Spleen (tissue), 13 donors: ENCODE measurements at places on chromosomes 3 and 15. TPM values are rescaled to one million over a fixed set of nuclear protein-coding genes. Genes with fewer than 3 reads are reported as not detected.

GRCh38 chr3:167843481-167843880, 108.0 kb downstream of the SERPINI1 start:
- no peak for DNase-seq

- DNase-seq = no peak
Observed at GRCh38 chr3:46755646-46756045, 38.0 kb upstream of the PRSS50 start.

GRCh38 chr15:85475317-85475701, 94.9 kb downstream of the AKAP13 start:
- DNase-seq = no peak

DNA sequence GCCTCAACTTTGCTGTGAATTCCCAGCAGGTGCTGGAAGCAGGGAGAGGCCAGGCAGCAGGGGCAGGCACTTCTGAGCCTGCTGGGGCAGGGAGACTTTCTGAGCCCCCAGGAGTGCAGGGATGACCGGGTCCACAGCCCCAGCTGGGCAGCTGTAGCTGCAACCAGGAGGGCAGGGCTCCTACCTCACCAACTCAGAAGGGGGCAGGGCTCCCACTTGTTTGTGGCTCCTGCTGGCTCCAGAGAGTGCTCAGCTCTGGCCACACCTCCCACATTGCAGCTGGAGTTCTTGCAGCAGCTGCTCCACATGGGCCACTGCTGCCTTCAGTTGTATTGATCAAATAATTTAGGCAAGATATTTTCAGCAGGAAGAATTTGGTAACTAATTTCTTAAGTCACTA, 812.3 kb downstream of the NSUN3 start:
- DNase-seq = no peak

GRAMD1C gene
- 7.1 TPM for total RNA-seq

DNA sequence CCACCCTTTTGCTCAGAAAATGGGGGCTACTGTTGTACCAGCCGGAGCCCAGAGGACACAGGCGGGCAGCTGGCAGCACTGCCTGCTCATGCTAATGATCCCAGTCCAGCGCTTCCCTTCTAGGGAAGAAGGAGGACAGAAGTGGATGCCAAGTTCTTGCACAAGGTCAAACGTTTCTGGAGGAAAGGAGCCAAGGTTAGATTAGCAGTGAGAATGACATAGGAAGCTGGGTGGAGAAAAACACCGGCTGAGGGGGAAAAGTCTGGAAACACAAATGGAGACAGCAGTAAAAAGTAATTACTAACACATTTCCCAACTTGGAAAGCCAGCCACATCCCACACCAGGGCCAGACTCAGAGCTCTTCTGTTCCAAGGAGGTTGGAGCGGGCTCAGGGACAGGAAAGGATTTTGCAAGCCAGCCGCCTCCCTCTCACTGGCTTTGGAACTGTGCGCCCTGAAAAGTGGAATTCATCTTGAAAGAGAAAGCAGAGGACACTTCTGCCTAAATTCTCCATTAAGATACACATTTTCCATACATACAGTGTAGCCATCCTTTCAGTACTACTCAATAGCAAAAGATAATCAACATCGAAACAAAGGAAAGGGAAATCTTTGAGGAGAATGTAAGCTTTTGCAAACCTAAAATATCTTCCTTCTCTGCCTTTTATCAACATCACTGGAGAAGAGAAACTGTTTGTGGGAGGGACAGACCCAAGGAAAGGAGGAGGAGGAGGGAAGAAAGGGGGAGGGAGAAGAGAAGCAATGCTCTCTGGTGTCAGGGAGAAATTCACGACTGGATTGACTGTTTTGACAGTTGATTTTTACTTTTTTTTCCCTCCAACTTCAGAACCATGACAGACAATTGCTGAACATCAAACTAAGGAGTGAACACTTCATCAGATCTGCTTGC, 133.6 kb downstream of the CD47 start:
- DNase-seq = no peak

SLC28A1 gene
- total RNA-seq = not detected
